Activated naive CD8-positive, alpha-beta T cell treated with anti-CD3 and anti-CD28 coated beads, Interleukin-2, amount 50 U/mL, for 16 hours (primary cell): ENCODE measurements at places on chromosomes 16 and 17.

- DNase-seq: no peak
These were observed 3.6 kb downstream of the MAP2K4 start for GRCh38 chr17:12024327-12024726.

GRCh38 chr16:84104231-84104630, 12.5 kb downstream of the MBTPS1 start:
- DNase-seq: no peak

GRCh38 chr16:57941016-57941664, 29.8 kb downstream of the CNGB1 start:
- DNase-seq: no peak

- no peak for DNase-seq
These were observed 18.9 kb downstream of the GGA3 start for GRCh38 chr17:75242461-75243042.

DNA sequence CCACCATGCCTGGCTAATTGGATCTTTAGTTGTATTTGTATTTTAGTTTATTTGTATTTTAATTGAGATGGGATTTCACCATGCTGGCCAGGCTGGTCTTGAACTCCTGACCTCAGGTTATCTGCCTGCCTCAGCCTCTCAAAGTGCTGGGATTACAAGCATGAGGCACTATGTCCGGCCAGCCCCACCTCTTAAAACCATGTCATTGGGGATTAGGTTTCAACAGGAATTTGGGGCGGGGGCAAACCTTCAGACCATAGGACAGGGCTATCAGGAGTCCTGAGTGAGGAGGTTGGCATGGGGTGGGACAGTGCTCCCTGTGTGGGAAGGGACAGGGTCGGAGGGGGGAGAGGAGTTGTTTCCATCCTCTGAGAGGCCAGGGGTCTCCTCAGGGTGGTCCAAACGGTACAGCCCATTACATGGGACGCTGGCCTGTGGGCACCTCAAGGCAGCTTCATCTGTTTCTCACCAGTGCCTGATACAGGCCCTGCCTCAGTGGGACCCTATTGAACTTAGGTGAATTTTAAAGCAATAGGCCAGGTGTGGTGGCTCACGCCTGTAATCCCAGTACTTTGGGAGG, 21.6 kb downstream of the GAA start:
- DNase-seq: no peak

DNA sequence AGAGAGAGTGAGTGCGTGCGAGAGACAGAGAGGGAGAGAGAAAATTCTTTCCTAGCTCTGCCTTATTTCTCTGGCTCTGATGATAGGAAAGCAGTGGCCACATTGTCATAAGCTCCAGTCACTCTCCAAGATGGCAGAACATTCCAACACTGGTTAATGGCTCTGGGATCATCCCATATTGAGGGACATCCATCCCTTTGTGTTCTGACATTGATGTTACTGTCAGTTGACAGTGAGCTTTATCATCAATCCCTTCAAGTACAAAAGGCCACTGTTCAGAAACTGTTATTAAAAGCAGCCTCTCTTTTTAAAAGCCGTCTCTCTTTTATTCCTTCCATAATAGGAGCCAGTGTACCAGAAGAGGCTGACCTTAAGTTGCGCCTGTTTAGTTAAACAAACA, 1084.9 kb upstream of the RBFOX1 start:
- no peak for DNase-seq

GRCh38 chr17:31378638-31379037, 12.8 kb upstream of the RAB11FIP4 start:
- no peak for DNase-seq
